ENCODE measurements at places on chromosomes 13 and 19.

DNA sequence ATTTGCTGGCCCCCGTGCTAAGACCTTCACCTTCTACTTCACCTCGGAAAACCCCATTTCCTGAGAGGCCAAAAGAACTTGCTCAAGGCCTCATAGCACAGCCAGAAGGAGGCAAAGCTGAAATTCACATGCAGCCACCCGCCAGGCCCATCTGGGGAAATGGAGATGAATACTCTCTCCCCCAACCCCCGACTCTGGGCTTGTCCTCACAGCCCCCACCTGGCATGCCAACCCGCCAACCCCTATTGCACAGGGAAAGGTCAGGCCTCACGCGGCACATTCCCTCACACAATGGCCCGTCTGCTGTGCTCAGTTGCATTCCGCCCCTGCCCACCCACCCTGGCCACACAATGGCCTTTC lies 3.2 kb downstream of the PRX start:
- DNase-seq, result no peak

GRCh38 chr19:14516746-14517438 lies 1.3 kb downstream of the DNAJB1 start:
- DNase-seq, result no peak

DNA sequence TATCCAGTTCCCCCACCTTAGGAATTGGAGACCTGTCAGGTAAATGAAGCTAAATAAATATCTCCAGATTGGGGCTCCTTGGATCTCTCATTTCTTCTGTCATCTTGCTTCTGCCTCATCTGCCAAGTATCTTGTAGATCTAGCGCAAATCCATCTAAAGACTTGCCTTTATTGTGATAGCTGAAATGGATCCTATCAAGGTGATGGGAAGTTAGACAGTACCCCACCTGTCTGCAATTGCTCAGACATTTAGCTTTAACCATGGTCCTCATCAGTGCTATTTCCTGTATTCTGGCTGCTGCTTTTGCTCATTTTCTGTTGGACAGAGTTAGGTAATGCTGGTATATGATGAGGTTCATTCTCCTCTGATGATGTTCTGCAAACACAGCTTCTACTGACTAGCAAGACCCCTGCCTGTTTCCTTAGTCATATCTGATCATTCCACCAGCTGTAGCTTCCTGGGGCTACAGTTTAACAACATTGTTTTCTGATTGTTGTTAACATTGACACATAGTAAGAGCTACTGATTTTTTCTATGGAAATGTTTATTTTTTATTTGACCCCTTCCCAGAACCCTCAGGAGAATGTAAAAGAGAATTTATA lies 340.0 kb downstream of the DCT start:
- DNase-seq, result no peak

DNA sequence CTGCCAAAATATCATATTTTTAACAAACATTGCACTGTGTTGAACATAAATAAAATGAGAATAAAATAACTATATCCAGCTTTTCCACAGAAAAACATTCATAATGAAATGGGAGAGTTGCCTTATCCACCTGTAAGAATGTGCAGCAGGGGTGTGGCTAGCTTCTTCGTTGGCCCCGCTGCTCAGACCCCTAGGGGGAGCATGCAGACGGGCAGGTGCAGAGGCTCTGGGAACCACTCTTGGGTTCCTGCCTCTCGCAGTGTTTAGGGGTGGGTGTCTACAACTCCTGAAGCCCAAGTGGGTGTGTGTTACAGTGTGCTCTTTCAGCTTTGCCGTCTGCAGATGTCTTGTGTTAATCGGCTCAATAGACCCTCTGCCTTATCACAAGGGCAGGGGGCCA lies 121.7 kb downstream of the SLITRK5 start:
- DNase-seq, result no peak

- DNase-seq, result no peak
Observed at GRCh38 chr13:30126903-30127428, 180.4 kb downstream of the KATNAL1 start.

Measured in stimulated activated CD8-positive, alpha-beta memory T cell treated with anti-CD3 and anti-CD28 coated beads, Interleukin-4, amount 100 ng/mL, for 4 hours (primary cell).